ENCODE measurements at places on chromosomes 3 and 15.

DNA sequence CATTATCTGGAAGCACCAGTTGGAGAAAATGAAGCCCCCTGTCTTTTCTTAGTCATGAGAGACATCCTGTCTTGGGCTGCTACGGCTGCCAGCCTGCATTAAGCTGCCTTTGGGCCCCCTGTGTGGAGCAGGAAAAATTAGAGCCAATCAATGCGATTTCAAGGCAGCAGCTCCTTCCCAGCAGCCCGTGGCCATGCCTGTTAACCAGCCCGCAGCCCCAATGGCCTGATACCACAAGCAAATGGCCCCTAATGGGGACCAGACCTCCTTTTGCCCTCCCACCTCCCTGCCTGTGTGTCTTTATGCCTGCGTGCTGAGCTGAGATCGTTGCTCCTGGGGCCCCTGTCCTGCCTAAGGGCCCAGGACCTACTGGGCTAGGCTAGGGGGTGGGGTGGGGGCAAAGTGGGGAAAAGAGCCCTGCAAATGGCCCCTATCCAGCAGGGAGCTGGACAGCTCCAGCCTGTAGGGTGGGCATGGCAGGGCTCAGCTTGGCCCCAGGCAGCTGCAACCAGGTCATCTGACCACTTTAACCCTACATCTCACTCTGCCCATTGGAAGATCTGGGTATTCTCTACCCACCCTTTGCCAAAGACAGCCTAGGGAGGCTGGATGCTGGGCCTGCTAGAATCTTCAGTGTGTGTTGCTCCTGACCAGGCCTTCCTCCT is 53.8 kb upstream of the MRPS22 start:
- no peak for DNase-seq

GRCh38 chr3:105827959-105828358 is 40.9 kb downstream of the CBLB start:
- no peak for DNase-seq

DNA sequence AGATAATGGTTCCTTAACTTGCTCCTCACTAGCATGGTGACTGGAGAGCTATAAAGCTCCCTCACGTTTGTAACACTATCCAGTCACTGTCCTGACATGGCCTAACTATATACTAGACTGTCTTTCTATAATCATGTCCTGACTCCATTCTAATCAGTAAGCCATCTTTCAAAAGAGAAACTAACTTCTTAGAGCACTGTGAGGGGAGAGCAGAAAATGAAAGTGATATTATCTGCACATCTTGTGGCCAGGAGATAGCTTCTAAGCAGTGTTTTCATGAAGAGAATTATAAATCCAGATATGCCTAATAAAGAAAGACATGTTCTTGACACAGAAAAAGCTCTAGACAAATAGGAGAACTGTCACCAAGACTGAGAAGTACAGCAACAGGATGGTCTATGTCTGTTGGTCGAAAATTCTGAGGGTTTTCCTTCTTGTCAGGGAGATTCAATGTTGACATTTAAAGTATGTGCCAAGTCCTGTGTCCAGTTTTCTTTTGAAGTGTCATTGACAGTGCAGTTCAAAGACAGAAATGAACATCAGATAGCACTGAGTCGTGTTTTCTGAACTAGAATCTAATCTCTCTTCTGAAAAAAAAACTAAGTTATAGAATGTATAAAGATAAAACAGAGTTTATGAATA is 230.6 kb upstream of the PEX5L start:
- DNase-seq = peak; percentile 6

DNA sequence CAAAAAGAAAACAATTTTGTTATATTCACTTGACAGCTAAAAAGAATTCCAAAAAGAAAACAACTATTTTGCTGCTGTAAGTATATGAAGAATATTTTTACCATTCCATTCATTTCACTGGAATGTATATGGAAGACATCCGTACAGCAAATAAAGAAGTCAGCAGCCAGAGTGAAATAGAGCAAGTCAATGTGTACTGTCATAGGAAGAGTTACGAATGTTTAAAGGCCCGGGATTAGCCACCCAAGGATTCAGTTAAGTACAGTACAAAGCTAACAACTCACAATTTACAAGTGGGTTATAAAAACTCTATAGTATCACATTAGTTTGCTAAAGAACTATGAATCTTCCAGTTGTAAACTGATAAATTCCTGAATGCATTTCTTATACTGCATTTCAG is 14.4 kb upstream of the XXYLT1 start:
- no peak for DNase-seq

DNA sequence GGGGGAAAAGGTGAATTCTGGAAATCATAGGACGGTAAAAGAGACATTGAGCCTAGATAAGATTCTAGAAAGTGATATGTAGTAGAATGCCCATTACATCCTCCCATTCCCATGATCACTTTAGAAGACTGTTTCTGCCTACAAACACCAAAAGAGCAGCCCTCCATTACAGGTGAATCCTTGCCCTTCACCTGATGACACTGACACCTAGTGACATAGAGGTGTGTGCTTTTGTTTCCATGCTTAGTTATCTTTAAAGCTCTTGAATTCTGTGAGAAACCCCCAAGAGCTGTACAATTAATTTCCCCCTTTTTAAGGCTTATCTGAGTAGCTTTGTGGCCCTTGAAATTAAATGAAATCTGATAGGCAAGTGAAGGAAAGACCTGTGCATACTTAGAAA is 8.3 kb upstream of the BBX start:
- DNase-seq = no peak

DNA sequence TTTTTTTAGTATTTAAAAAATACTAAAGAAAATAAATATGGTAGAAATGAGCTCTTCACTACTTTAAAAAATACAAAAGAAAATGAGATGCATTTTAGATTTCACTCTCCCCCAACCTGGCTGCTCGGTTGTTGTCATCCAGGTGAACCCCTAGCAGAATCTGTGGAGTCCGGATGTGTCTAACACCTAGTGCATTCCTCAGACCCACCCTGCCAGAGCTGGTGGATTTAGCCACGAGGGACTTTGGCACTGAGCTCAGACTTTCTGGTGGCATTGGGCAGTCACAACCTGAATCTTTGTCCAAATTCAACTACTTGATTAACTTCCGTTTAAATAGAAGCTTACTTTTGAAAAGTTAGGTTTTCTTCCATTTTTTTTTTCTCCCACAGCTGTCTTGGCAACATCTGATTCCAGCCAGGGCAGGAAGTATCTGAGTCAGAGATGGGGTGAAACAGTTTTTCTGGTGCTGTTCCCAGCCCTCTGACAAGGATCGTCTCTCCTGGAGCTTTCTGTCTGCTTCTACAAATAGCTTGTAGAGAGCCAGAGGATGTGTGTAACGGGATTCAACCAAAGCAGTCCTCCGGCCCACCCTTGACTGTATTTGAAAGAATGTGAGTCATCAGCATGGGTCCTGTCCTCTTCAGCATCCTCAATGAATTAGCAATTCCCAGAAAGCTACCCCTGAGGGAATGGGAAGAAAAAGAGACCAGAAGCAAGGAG is 301.8 kb upstream of the MCTP2 start:
- DNase-seq = no peak

GRCh38 chr3:33687406-33688010 is 30.5 kb downstream of the CLASP2 start:
- no peak for DNase-seq

GRCh38 chr15:92243227-92243626 is 150.5 kb upstream of the ST8SIA2 start:
- no peak for DNase-seq

- DNase-seq = no peak
Observed at GRCh38 chr15:67549736-67550135, 7.2 kb downstream of the MAP2K5 start.

GRCh38 chr15:48560321-48561051 is 85.0 kb downstream of the FBN1 start:
- no peak for DNase-seq

DNA sequence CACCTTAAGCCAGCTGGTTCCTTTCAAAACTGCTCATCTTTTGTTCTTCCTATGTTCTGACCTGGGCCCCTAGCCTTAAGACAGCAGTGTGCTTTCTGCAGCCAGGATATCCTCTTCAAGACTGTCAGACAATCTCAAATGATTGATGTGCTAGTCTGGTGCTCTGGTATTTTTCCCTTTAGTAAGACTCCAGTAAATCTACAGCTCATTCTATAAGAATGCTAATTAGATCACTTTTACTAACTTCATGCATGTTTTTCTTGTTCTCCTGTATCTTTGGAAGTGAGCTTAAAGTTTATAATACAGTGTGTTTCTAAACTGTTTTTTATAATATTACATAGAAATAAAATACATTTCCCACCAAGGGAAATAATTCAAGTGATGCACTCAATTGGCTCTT is 220.9 kb upstream of the NANOGP8 start:
- DNase-seq = no peak

DNA sequence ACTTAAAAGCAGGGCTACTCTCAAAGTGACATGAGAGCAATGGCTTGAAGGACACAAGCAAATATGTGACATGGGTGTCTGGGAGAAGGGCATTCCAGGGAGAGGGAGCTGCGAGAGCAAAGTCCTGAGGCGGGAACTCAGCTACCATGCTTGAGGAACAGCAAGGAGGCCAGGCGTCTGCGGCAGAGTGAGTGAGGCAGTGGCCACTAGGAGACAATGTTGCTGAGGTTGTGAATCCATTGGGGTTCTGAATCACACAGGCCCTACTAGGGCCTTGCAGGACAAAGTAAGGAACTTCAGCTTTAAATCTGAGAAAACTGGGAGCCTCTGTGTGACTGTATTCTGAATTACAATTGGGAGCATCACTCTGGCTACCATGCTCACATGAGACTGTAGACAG is 94.1 kb upstream of the PRICKLE2 start:
- DNase-seq = no peak

GRCh38 chr15:68642491-68642845 is 63.7 kb downstream of the CORO2B start:
- no peak for DNase-seq

DNA sequence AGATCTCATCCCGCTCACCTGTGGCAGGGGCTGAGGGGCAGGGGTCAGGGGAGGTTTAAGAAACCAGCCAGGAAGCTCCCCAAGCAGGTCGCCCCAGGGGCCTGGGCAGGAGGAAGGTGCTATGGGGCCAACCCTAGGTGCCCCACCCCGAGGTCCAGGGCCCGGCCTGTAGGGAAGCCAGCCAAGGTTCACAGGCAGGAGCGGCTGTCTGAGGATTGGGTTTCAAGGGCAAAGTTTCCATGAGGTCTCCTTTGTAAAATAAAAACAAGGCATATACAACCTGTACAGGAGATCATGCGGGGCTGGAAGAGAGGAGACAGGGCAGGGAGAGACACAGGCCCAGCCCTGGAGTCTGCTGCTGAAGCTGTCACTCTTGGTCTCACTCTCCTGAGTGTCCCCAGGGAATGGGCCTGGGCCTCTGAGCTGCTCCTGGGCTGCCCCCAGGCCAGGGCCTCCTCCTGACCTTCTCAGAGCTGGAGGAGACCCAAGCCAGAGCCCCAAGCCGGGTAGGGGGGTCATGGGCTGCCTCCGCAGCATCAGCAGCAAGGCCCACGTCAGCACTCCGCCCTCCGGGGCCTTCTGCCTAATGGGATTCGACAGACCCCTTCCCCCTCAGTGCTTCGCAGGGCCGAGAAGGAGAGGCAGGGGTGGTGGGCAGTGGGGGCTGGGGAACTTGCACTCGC is 5.5 kb downstream of the CPLX3 start:
- DNase-seq = no peak

GRCh38 chr3:154842536-154842935 is 237.6 kb upstream of the MME start:
- DNase-seq = no peak

- no peak for DNase-seq
Observed at GRCh38 chr3:130522399-130522798, 5.4 kb downstream of the COL6A6 start.

- DNase-seq = no peak
Observed at GRCh38 chr3:103403191-103403590, 968.4 kb downstream of the ZPLD1 start.

GRCh38 chr15:49610157-49610918 is 10.3 kb downstream of the FAM227B start:
- no peak for DNase-seq

- no peak for DNase-seq
Observed at GRCh38 chr15:30984542-30984941, 6.9 kb downstream of the MTMR10 start.

GRCh38 chr3:98778852-98779413 is 15.8 kb downstream of the ST3GAL6 start:
- DNase-seq = no peak

GRCh38 chr3:73470860-73471259 is 153.9 kb downstream of the PDZRN3 start:
- no peak for DNase-seq

GRCh38 chr15:31930967-31931366 is 99.3 kb upstream of the CHRNA7 start:
- no peak for DNase-seq
